NCI-H2081 (cell line): ENCODE measurements at places on chromosomes 6 and 20.

- DNase-seq, result no peak
Observed at GRCh38 chr6:28565823-28566526, 40.3 kb downstream of the GPX5 start.

DNA sequence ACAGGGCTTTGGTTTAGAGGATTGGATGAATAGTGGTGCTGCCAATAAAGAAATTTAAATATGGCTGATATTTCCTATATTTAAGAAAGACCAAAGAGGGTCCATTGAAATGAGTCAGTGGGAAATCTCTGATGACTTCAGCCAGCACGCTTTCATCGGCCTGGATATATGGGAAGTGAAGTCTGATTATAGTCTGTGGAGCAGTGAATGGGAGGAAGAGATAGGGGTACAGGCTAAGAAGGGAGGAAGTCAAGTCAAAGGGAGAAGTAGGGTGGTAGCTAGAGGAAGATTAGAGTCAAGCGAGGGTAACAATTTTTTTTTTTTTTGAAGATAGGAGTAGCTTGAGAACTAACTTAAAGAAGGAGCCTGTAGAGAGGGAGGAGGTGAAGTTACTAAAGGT, 22.7 kb downstream of the SLC16A10 start:
- no peak for DNase-seq

DNA sequence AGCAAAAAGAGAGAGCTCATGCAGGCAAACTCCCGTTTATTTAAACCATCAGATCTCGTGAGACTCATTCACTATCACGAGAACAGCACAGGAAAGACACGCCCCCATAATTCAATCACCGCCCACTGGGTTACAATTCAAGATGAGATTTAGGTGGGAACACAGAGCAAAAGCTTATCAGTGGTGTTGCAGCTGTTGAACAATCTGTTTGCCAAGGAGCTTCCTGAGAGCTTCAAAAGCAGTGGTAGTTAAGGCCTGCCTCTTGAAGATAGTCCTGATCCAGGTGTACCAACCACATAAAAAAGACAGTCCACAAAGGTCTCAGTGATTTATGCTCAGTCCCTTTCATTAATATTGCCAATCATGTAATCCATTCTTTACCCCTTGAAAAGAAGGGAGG, 269.4 kb upstream of the IRAK1BP1 start:
- DNase-seq, result no peak

- DNase-seq, result no peak
Observed at GRCh38 chr20:49186535-49187329, 1.4 kb downstream of the STAU1 start.

DNA sequence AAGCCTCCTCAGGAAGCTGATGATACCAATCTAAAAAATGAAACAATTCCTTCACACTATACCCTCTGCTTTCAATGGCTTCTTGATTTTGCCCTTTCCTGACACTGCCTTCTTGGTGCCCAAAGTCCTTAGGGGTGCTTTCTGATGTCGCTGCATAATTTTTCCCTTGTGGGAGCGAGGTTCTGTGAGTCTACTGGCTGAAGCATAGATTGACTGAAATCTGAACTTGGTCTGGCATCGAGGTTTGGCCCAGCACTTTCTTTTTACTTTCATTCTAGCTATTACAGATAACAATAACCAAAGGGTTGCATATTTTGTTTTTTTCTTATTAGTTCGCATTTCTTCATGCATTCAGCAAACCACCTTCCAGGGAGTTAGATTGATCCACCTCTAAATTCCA, 65.8 kb downstream of the E2F3 start:
- DNase-seq, result no peak

DNA sequence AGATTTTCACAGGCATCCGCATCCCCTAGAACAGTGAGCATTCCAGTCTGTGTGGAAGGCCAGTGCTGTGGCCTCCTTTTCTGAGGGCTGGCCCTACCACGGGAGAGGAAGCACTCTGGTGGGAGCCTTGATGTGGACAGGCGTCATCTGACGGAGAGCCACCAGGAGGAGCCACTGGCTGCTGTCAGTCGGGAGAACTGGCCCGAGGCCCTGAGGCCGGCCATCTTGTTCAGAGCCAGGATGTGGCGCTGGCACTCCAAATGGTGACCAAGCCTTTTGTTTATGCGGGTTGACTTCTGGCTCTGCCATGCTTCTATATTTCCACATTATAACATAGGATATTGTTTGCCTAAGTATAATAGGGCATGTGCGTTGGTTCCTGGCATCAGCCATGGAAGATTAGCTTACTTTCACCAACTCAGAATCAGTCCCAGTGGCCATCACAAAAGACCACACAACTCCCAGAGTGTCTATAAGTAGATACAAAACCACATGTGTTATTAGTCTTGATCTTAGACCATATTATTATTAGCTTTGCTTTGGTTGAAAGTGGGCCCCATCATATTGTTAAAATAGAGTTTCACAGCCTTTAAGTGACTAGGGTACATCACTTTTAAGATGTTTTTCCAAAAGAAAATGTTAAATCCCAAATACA, 273.9 kb upstream of the TAB2 start:
- peak; percentile 15 for DNase-seq

DNA sequence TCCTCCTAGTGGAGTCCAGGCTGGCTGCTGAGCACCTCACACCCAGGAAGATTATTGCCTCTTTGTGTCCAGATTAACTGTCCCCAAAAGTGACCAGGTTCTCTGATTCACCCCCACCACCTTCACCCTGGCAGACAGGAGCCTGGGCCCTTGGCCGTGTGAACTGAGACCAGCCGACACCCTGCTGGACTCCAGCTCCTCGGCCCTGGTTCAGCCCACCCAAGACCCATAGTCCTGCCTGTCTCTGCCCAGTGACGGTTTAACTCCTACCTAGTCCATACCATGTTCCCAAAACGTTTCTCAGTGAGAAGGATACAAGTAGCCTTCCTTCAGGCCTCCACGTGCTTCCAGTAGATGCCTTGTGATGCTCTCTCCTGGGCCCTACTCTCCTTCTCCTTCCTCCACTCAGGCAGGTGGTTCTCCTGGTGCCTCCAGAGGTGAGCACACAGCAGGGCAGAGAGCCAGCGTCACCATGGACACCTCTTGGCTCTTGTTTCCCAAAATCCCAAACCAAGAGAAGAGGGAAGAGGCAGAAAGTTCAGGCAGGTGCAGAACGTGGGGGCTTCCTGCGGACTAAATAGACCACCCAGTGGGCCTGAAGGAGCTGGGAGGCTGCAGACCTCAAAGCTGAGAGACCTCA, 134.4 kb upstream of the CST7 start:
- no peak for DNase-seq

DNA sequence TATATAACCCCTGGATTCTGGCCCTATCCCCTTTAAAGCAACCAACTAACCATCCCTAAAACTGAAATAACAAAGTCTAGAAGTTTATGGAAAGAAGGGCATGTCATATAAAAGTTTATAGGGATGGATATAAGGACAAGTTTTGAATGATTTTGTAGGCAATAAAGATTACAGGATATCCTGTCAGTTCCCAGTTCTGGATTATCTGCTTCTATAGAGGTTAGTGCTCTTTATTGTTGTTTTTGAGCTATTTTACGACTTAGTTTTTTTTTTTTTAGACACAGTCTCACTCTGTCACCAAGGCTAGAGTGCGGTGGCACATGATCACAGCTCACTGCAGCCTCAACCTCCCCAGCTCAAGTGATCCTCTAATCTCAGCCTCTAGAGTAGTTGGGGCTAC, 48.3 kb downstream of the ZFP64 start:
- no peak for DNase-seq

GRCh38 chr20:4134861-4135379, 119.6 kb upstream of the RNF24 start:
- DNase-seq, result no peak

DNA sequence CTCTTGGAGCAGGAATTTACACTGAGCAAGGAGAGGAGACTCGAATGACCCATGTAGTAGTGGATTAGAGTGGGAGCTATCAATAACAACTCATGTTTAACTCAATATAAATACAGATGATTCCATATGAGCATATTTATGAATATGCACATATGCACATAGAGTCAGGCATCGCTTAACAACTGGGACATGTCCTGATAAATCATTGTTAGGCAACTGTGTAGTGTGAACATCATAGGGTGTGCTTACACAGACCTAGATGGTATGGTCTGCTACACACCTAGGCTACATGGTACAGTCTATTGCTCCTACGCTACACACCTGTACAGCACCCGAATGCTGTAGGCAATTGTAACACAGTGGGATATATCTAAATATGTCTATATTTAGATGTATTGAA, 75.9 kb upstream of the RALGAPA2 start:
- no peak for DNase-seq

DNA sequence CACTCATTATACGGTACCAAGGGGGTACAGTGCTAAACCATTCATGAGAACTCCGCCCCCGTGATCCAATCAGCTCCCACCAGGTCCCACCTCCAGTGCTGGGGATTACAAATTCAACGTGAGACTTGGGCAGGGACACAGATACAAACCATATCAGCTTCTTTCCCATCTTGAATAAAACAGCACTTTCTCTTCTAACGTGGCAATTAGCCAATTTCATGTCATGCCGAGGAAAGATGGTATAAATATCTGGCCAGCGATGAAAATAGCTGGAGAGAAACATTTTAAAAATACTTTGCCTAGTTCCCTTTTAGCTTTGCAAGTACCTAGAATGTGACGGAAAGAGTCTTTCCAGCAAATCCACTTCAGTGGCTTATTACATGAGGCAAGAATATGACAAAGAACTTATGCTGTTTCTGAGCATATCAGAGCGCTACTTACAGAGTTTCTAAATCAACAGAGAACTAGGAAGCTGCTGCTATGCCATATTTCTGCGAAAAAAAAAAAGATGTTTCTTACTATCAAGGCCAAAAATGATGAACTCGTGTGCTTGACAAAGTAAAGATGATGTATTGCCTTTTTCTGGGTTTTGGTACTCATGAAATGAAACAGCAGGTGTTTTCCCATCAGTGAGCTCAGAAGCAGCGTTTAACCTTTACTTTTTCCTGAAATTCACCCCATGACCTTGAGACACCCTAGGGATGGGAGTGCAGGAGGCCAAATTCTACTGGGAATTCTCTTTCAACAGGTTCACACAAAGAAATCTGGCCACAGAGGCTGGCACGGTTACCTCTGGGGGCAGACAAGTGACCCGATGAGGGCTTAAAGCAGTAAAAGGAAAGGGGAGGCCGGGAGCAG, 37.9 kb downstream of the AGPAT4 start:
- no peak for DNase-seq

DNA sequence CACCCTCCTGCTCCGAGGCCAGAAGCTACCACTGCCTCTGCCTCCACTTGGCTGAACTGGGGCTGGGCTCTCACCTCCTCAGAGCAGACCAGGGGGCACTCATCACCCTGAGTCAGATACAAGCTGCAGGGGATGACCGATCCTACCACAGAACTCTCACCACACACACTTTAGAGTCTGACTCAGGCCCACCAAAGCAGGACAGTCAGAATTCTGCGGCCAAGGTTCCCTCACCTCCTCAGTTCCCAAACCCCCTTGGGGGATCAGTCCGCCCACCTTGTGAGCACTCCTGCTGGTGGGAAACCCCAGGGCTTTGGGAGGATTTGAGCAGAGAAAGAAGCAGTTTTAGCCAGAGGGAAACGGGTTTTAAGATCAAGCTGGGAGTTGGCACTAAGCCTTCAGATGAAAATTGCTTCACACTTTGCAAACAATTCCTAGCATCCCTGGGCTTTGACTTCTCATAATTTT, 587.8 kb upstream of the JAG1 start:
- DNase-seq, result no peak

GRCh38 chr20:44151621-44152416, 35.2 kb downstream of the JPH2 start:
- no peak for DNase-seq

DNA sequence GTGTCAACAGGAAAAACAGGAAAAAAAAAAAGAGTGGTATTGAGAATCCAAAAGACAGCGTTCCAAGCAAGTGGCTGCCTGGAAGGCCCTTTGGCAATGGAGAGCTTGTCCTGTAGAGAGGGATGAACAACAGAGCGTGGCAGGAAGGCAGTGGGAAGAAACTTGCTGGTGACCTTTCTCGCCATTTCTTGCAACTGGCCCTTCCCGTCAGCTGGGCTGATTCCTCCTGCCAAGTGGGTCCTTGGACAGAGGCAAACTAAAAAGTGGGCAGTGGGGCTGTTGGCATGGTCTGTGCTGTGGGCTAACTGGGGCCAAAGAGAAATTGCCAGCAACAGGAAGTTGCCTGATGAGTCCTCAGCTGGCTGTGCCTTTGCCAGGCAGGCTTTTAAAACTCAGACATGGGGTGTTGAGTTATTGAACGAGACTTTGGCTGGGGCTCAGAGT, 43.9 kb upstream of the CLDN20 start:
- DNase-seq, result peak; percentile 3

- no peak for DNase-seq
Observed at GRCh38 chr20:49694450-49695071, 19.1 kb downstream of the B4GALT5 start.

GRCh38 chr6:135191508-135192255, 10.6 kb downstream of the MYB start:
- no peak for DNase-seq

GRCh38 chr6:111474771-111475170, 8.2 kb downstream of the REV3L start:
- DNase-seq, result no peak

GRCh38 chr20:16020971-16021370, 552.3 kb downstream of the KIF16B start:
- no peak for DNase-seq

- no peak for DNase-seq
Observed at GRCh38 chr6:113662688-113663333, 194.3 kb upstream of the MARCKS start.

GRCh38 chr6:170293341-170294231, 2.7 kb upstream of the DLL1 start:
- DNase-seq, result no peak

- no peak for DNase-seq
Observed at GRCh38 chr6:123636282-123636681, 468 bp downstream of the TRDN start.

- DNase-seq, result peak; percentile 82
Observed at GRCh38 chr6:137403855-137404254, 90.3 kb downstream of the OLIG3 start.

- peak; percentile 43 for DNase-seq
Observed at GRCh38 chr6:162538643-162539064, 188.9 kb downstream of the PRKN start.

GRCh38 chr20:19907326-19908056, 109.7 kb upstream of the NAA20 start:
- no peak for DNase-seq

DNA sequence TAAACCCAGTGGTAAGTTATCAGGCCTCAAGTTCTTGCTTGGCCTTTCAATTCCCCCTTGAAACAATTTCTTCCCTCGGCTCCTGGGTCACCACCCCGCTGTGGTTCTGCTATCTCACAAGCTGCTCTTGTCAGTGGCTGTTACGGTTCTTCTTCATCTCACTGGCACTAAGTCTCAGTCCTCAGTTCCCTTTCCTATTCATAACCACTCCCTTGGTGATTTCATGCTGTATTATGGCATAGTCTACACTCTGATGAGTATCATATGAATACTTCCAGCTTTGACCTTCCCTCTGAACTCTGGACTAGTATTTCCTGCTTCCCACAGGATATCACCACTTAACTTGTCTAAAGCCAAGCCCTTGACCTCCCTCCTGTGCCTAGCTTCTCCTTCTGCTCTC, 7.9 kb downstream of the TAAR1 start:
- no peak for DNase-seq

GRCh38 chr6:106250953-106251352, 74.6 kb downstream of the ATG5 start:
- no peak for DNase-seq
